ENCODE measurements at places on chromosomes 6 and 20. TPM values are rescaled to one million over a fixed set of nuclear protein-coding genes. Genes with fewer than 3 reads are reported as not detected.

- no peak for DNase-seq
These were observed 230.8 kb downstream of the FOXA2 start for GRCh38 chr20:22353586-22353985.

GRCh38 chr20:58293453-58293852 lies 16.1 kb upstream of the RAB22A start:
- DNase-seq, result no peak

- no peak for DNase-seq
These were observed 275.7 kb upstream of the TCF21 start for GRCh38 chr6:133613211-133613610.

ADTRP gene
- not detected for total RNA-seq

PDE7B gene
- total RNA-seq, result 4.6 TPM
